ENCODE measurements at places on chromosomes 5 and 9.

DNA sequence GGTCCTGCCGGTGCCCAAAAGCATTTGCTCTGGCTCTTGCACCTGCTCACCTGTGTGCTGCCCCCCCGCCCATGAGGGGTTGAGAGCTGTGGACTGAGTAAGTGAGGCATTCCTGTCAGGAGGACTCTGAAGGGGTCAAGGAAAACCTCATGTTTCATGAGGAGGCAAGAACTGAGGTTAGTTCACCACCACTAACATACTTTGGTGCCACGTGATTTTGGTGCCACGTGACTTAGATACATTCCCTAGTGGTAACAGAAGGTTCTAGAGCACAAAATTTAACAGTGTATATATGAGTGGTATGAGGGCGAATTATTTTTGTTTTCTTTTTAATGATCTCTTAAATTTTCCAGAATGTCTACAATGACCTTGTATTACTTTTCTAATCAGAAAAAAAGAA lies 6.3 kb upstream of the IL12B start:
- DNase-seq = no peak

- DNase-seq = peak; percentile 43
Measured at GRCh38 chr9:98775831-98776441, 20.4 kb downstream of the ANKS6 start.

- no peak for DNase-seq
Measured at GRCh38 chr5:113984928-113985327, 376.9 kb upstream of the KCNN2 start.

DNA sequence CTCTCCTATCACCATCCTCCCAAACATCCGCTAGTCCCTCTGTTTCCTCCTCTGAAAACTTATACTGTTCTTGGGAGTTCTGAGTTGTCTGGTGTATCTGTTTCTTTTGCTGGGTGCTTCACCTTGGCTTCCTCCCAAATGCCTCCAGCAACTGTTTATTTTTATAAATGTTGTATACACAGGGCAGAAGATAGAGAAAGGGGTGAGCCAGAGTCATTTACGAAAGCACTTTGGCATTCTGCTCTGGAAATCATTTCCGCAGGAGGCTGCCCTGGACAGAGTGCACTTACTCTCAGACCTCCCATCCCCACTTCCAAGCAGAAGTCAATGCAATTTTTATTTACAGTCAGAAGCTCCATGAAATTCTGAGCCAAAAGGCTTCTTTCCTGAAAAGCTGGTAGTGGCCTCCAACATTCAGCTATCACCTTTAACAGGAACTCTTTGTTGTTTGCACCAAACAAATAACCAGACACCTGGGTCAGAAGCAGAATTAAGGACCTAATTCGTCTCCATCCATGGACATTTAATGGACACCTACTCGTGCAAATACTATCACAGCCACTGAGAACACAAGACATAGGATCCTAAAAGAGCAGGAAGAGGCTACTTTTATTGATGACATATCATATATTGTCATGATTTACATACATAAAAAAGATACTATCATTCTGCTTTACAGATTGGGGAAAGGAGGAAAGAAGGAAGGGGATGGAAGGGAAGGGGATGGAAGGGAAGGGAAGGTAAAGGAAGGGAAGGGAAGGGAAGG lies 229.5 kb upstream of the PAPPA start:
- no peak for DNase-seq

DNA sequence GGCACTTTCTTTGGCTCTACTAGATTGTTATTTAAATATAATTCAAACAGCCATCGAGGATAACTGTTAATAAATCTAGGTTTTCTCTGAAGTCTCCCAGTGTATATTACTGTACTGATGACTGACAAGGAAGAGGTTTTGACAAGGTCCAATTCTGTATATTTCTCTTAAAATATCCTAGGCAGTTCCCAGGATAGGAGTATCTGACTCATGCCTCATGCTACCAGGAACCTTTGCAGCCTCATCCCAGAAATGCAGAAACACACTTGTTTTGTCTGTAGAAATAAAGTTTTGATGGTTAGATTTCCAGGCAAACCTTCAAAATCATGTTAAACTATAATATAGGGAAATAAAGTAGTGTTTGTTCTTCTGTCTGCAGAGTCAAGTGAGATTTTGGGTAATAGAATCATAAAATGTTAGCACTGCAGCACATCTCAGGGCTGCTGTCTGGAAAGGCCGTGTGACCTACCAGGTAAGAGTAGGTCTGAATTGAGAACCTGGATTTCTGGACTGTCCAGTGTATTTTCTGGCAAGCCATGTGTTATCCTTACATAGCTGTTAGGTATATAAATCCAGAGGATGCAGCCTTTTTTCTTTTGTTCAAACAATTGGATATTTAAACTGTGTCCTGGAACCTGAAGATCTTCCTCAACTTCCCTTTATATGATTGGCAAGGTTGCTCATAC lies 8.3 kb downstream of the UBE2D2 start:
- no peak for DNase-seq

DNA sequence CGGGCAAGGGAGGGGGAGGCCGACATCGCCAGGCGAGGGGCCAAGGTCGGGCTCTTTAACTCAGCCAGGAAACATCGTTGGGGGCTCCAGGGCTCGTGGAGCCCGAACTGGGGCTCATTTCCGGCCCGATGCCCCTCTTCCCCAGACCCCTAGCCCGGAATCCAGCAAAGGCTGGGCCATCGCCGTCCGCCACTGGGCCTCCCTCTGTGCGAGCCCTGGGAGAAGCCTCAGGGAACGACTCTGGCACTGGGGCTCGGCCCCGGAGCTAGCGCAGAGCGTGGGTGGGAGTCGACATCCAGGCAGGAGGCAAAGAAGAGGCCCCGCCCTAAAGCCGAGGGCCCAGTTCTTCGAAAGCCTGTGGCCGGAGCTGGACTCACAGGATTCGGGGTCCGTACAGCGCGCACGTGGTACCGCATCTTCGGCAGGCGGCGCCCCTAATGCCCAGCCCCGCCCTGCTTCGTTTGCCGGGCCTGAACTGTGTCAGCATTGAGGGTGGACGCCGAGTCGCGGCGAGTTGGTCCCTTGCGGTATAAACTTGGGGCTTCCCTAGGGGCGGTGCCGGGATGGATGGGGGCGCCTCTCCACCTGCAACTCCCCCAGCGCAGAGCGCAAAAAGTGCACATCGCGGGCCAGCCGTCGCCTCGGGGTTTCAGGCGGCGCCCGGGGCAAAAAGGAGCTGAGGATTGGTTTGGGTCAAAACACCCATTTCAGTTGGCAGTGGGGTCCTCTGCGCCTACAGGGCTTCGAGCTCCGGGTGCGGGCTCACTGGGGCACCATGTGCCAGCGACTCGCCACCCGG lies 3.6 kb upstream of the PAX5 start:
- DNase-seq = no peak

- DNase-seq = no peak
Measured at GRCh38 chr5:38420246-38420645, 136.2 kb downstream of the LIFR start.

DNA sequence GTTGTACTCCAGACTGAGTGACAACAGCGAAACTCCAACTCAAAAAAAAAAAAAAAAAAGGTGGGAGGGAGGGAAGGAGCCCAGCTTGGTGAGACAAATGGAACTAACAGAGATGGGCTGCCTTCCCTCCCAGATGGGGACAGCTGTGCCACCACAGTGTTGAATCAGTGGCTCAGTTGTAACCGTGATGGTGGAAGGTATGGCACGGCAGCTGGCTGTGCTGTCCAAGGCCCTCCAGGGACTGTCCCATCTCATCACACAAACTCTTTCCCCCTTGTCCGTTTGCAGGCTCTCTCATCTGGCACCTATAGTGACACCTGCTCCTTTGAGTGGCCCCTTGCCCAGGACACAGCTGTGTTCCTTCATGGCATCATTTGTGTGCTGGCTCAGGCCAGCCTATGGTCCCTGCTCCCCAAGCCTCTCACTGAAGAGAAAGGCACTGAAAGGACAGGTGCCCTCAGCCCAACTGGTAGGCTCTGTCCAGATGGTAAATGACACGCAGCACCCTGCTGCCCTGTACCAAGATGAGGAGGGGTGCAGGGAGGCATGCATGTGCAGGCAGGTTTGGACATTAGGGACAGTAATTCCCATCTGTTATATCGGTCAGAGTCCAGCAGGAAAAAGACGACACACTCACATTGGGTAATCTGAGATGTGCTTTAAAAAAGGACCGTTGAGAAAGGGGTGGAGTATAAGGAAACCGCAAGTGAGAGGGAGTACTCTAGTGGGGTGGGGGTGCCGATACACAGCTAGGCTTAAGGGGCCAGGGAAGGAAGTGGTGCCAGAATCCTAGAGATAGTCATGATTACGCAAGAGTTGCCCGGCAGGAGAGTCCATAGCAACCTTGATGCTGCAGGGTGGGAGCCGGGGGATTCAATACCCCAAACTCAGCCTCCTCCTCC lies 4.3 kb downstream of the SMIM33 start:
- no peak for DNase-seq

Measured in amygdala (tissue), 56 donors.